ENCODE measurements at places on chromosomes 12 and 14.

GRCh38 chr12:4540638-4541037 lies 1.9 kb downstream of the RAD51AP1 start:
- no peak for DNase-seq

- DNase-seq: no peak
Observed at GRCh38 chr14:91511043-91511383, 903 bp upstream of the PPP4R3A start.

- no peak for DNase-seq
Observed at GRCh38 chr12:27756670-27757195, 23.3 kb upstream of the KLHL42 start.

GRCh38 chr14:49218436-49219092 lies 367.6 kb downstream of the RPS29 start:
- no peak for DNase-seq

DNA sequence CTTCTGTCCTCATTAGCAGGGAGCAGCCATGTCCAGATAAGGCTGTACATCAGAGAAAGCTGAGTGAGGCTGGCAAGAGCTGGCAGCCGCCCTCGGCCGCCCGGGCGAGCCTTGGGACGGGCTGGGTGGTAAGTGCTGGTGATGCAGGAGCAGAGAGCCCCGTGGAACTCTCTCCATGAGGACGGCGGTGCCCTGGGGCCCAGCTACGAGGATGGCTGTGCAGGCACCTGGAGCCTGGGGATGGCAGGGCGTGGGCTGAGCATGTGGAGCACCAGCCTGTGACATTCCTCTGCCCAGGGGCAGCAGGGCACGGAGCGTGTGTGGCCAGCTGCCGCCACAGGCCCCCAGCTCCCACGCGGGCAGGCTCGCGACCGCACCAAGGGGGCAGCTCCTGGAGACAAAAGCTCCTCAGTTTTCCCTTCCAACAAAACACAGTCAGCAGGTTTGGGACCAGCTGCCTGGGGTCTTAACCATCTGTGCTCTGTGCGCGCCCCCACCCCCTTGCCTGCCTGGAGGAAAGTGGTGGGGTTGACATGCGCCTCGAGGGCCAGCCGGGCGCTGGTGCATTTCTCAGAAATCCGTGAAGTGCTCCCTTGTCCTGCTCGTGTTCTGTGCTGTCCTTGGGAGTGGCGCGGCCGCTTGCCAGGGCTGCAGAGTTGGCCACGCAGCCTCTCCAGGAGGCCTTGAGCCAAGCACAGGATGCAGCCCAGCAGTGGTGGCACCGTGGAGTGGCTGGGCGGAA lies 21.4 kb downstream of the PACS2 start:
- DNase-seq: no peak

- DNase-seq: no peak
Observed at GRCh38 chr14:64762044-64763034, 58.1 kb downstream of the PLEKHG3 start.

GRCh38 chr12:120100630-120101029 lies 15.9 kb downstream of the RAB35 start:
- DNase-seq: no peak

DNA sequence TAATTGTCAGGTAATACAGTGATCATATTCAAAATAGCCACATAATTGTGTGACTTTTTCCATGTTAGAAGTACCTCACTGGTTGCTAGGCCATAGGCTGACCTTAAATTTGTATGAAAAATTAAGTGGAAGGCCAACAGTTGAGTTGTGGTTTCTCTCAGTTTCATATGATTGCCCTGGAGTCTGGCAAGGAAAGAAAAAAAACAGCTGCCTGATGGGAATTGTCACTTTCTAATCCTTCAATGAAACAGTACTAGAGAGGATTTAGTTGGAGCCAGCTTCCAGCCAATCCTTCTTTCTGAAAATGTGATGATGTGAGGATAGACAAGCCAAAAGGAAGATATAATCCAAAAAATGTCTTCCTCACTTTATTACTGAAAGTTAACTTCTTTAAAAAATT lies 113.6 kb downstream of the ALX1 start:
- DNase-seq: no peak

GRCh38 chr12:87283111-87283510 lies 746.1 kb downstream of the C12orf50 start:
- no peak for DNase-seq
